Stimulated activated CD8-positive, alpha-beta memory T cell treated with anti-CD3 and anti-CD28 coated beads, Interleukin-2, amount 100 ng/mL, for 1 hour (primary cell): ENCODE measurements at places on chromosomes 12 and 14.

DNA sequence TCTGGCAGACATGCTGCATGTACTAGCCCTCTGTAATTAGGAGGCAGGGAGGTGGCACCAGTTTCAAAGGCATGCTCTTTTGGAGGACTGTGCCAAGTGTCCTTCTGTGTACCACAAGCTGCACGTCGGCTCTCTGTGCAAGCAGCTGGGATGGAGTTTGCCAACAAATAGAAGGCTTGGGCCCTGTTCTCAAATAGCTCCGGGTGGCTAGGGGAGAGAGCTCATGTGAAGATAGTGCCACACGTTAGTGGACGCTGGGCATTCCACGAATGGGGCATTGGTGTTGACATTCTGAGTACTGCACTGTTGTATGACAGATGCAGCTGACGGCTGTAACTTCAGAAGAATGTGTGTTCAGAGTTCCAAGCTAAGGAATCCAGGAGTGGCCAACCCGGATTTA is 4.4 kb downstream of the AACS start:
- no peak for DNase-seq

DNA sequence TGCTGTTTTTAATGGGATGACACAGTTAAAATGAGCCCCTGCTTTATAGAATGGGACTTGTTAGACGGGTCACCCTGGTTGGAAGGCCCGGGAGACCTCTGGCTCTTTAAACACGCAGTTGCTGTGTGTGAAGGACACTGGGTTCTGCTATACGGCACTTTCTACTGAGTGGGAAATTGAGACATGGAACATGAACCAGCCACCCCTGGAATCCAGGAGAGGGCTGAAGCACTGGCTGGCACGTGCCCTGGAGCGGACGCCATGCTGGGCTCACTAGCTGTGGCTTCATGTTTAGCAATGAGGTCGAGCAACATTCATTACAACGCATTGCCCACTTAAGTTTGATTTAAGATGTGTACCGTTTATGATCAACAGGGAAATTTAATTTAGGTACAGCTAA is 23.9 kb downstream of the CACNA1C start:
- no peak for DNase-seq

DNA sequence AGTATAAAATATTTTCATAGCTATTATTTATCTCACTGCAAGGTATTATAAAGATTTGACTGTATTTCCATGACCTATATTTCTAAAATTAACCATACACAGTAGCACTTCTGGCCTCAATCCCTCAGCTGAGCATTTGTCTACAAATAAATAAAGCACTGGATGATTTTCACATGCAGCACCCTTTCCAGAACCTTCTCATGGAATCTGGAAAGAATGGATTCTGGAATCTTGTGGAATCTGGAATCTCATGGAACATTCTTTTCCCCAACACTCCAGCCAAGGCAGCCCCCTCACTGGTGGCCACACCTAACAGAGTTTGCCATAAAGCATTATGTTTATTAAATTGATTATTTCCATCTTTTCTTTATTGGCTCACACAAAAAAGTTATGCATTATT is 199.2 kb downstream of the MSRB3 start:
- DNase-seq, result no peak

- no peak for DNase-seq
Observed at GRCh38 chr14:24612196-24612595, 2.7 kb upstream of the GZMH start.

- no peak for DNase-seq
Observed at GRCh38 chr12:37543966-37544668, 772.5 kb upstream of the ALG10B start.

DNA sequence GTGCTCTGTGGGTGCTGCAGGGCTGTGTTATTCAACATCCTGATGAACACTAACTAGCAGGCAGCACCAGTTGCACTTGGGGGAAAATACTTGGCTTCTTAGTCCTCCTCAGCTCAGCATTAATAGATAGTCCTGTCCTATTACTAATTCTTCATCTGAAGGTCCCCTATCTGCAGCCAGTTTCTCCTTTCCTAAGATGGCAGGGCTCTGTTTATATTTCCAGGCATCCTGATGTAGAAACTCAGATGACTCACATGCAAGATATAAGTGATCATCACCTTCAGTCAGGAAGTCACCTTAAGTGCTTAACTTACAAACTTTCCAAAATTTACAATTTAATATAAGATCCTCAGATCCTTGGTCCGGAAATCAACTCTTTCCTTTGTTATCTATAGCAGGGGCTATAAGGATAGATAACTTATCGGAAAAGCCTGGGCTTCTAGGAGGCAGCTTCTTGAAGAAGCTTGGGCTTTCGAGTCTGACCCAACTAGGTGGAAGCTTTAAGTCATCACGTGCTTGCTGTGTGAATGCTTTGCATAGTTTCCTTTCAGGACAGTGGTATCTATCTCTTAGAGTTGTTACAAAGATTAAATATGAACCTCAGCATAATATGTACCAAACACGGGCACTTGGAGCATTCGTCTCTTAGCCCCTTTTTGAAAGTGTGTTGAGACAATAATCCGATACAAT is 181.0 kb upstream of the GRIP1 start:
- DNase-seq, result no peak

- DNase-seq, result no peak
Observed at GRCh38 chr12:46872135-46872534, 46.3 kb upstream of the SLC38A4 start.

DNA sequence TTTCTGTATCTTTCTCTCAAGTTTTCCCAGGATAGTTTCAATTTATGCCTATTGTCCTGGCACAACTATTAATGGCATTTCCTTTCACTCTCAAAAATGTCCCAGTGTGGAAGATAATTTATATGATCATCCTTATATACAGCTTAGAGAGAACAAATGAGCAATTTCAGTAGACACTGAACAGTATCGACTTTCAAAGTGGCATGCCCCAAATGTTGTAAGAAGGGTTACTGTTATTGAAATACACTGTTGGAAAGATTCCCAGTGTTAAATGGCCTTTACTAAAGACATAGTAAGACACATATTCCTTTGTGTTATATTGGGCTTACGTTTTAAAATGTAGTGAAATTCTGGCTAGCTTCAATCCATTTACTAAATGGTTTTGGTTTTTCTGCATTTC is 202.3 kb upstream of the CDKN3 start:
- no peak for DNase-seq

GRCh38 chr14:98840091-98840490 is 431.9 kb downstream of the BCL11B start:
- DNase-seq, result no peak

- DNase-seq, result no peak
Observed at GRCh38 chr14:23579739-23580138, 1.1 kb upstream of the JPH4 start.

DNA sequence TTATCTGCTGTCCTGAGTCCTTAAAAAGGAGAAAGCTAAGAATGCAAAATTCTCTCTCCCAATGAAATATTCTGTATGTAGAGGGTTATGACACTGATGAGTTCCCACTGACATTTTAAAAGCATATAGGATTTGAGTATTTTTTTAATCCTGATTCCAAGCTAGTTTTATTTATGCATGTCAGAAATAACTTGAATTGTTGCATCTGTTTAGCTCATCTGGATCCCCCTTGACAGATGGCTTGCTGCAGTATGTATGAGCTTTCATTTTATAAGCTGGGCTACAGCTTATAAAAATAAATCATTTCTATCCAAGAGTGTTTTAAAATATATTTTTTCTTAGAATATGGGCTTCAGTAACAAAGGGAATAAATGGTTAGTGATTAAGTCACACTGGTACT is 495.3 kb downstream of the NELL2 start:
- no peak for DNase-seq

DNA sequence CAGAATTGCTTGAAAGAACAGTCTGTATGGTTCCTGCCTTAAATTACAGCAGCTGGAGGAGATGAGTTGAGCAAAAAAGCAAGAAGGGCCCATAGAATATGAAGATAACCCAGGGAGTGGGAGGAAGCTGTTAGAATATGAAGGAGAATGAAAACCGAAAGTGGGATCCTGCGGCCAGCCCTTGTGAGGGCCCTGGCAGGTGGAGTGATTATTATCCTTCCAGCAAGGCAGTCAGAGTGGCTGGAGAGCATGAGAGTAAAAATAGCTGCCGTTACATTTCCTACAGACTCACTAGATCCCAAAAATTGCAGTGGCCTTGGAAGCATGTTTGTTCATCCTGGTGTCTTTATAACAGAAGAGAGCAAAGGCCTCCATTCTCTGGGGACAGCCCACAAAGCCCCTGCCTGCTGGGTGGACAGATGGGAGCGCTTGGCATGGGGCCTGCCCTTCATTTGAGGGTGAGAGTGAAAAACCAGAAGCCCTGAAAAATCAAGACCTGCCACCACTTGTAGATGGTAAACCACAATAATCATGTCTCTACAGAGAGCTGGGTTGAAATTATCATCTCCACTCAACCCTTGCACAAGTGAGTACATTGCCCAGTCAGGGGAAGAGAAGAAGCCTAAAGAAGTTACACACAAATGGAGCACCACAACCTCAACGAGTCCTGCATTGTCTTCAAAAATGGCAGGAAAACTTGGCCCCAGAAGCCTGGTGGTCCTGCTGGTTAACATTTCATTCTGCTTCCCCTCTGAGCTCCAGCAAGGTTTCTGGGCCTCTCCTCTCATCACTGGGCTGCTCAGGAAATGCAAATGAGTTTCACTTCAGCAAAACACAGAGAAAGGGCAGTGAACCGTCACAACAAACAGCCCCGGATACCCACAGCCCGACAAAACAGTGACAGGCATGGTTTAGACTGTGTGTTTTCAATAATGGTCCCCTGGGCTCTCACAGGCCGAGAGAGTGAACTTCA is 20.5 kb downstream of the ZDHHC22 start:
- DNase-seq, result no peak

DNA sequence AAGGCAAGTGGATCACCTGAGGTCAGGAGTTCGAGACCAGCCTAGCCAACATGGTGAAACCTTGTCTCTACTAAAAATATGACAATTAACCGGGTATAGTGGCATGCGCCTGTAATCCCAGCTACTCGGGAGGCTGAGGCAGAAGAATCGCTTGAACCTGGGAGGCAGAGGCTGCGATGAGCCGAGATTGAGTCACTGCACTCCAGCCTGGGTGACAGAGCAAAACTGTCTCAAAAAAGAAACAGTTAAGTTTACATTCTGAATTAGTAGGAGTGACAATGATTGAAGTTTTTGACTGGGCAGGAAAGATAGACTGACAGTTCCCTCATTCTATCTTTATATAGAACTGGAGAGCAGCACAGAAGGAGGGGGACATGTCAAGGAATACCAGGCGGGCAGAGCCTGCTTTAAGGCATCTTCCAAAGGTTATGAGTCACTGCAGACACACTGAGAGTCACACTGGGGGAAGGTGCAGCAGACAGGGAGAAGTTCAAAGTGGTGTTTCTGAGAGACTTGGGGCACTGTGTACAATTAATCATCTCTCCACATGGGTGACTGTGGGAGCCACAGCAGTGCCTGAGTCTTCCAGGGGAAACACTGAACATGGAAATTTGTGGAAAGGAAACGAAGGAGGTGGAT is 42.8 kb upstream of the RNASE3 start:
- DNase-seq, result no peak

DNA sequence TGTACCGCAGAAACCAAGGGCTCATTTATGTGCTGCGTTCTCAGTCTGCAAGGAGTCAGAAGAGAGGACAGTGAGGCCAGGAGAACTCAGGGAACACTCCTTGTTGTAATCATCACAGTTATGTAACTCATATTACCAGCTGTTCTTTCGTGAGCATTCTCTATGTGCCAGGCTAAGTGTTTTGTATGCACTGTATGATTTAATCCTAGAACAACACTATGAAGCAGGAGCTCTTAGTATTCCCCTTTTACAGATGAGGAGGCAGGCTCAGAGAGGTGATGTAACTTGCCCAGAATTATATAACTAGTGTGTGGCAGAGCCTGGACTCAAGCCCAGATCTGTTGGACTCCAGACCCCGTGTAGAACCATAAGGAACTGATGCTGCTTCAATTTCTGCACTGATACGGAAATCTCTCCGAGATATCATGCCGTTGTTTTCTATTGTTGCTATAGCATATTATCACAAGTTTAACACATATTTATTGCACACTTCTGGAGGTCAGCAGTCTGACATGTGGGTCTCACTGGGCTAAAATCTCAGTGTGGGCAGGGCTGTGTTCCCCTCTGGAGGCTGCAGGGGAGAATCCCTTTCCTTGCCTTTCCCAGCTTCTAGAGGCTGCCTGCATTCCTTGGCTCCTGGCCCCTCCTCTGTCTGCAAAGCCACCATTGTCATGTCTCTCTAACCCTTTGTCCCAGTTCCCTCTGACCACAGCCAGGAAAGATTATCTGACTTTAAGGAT is 16.3 kb upstream of the CD9 start:
- DNase-seq, result no peak

DNA sequence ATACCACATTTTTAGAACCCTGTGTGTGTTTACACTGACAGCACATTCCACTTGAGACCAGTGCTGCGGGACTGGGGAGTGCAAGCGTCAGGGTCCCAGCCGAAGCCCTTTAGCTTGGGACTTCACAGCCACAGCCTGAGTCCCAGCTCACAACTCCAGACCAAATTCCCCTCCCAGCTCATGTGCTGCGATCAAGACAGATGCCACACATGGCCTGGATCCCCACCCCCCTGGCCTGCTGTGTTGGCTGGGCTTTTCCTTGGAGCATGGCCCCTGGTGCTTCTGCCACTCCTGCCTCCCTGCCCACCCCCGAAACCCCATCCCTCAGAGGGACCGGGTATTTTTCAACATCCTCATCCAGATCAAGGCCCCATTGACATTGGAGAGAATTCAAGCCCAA is 63.7 kb downstream of the WDR20 start:
- DNase-seq, result no peak

DNA sequence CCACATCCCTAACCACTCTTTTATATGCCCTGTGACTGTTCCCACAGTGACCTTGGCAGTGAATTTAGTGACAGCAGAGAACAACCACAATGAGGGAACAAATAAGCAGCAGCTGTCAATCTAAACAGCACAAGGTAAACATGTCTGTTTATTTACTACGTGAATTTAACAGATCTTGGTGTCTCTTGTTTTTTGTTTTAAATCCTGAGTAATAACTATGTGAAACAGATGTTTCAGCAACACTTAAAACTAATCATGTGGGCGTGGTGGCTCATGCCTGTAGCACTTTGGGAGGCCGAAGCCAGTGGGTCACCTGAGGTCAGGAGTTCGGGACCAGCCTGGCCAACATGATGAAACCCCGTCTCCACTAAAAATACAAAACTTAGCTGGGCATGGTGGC is 17.0 kb upstream of the CFAP54 start:
- DNase-seq, result no peak

DNA sequence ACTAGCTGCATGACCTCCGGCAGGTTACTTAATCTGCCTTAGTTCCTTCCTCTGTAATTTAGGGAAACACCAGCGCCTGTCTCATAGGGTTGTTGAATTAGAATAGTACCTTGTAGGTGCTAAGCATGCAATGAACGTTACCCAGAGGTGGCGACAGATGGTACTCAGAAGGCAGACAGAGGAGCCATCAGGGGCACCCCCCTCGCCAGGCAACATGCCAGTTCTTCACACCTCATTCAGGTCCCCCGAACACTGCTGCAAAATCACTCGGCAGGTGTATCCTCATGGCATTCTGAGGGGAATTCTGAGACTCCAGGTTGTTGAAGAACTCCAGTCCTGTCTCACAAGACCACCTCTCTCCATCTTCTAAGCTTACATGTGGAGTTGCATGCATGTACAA is 10.1 kb downstream of the ISM2 start:
- no peak for DNase-seq
